ENCODE measurements at places on chromosomes 2 and 18.
A peak's percentile ranks its signal among the peaks of the same experiment; 100 is the strongest.

DNA sequence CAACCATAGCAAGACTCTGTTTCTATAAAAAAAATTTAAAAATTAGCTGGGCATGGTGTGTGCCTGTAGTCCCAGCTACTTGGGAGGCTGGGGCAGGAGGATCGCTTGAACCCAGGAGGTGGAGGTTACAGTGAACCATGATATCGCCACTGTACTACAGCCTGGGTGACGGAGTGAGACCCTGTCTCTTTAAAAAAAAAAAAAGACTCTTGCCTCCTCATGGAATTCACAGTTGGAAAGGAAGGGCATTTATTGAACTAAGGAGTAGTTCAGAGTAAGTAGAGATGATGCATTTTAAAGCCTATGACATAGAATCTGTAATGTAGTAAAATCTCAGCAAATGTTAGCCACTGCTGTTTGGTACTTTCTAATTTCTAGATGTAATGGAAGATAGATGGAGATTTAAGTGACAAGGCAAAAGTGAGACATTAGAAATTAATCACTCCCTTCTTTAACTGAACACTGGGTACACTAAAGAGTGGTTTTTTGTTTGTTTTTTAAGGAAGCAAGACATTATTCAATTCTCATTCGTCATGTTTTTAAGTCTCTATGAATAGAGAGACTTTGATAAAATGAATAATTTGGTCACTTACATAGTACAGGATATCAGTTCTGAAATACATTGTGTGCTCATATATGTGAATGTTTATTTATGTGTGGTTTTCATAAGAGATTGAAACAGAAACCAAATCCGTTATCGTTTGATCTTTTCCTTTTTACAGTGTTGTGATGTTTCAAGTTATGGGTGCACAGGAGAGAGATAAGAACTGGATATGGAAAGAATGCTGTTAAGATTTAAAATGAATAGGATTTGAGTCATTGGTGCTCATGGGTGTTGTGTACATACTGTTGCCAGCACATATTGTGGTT, 186.1 kb upstream of the STON1 start:
- DNase-seq = peak; percentile 55

GRCh38 chr2:169775765-169776164, 22.9 kb upstream of the SSB start:
- peak; percentile 55 for DNase-seq

DNA sequence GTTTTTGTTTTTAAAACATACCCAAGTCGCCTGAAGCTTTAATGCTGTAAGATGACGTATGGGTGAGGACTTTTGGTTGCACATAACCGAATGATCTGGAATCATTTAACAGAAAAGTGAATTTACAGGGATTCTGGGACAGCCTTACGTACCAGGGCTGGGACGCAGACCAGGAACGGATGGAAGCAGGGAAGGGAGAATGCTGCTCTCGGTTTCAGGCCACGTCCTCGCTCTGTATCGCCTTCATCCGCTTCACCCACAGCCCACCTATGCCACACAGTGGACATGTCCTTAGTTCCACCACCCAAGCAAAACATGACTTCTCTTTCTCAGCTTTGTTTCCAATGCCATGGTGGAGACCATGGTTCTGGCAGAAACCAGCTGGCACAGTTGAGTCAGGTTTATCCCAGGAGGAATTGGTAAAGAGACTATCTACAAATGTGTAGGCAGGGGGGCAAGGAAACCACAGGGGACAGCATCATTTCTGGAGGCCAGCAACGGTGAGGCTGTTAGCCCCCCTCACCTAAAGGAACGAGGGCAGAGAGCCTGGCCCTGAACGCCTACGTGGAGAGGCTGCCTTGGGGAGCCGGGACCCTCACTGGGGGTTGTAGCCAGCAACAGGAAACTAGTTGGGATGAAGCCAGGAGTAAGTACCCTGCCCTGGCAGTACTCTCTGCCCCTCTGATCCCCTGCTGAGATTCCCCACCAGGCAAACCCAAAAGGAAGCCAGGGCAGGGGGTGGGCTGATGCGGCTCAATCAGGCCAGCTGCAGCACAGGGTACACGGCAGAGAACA, 132.5 kb downstream of the NDUFA10 start:
- no peak for DNase-seq

DNA sequence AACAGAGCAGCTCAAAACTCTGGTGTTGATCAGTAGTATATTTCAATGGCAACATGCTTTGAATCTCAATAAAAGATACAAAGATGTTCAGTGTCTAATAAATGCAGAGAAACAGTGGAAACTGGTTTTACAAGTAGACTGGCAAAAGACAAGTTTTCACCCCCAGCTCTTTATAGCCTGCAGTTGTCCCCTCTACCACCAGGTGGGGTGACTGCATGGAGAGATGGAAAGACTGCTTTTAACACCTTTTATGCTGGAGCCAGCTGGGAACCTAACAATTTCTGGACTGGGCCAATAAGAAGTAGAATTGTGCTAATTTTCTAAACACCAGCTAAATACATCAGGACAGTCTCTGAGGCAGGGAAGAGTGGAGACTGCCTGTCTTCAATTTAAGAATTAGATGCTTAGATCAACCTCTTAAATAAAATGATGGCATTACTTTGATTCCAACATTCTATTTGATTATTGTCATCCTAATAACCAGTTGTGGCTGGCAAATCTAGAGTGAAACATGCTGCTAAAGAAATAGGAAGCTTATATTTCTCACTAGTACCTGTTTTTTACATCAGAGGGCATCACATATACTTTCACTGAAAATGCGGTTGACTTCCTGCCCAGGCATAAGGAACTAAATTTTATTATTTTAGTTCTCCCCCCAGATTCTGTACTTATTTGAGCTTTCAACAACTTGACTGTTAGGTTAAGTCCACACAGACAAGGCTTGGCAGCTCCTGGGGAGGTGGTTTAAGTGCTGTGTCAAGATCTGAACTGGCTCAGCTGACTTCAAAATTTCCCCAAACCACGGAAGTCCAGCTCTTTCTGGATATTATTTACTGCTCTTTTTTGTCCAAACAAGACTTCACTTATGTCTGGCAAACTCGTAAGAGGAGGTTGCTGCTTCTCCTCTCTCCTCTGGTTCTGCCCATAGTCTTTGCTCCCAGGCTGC, 140.5 kb downstream of the TPGS2 start:
- peak; percentile 63 for DNase-seq

DNA sequence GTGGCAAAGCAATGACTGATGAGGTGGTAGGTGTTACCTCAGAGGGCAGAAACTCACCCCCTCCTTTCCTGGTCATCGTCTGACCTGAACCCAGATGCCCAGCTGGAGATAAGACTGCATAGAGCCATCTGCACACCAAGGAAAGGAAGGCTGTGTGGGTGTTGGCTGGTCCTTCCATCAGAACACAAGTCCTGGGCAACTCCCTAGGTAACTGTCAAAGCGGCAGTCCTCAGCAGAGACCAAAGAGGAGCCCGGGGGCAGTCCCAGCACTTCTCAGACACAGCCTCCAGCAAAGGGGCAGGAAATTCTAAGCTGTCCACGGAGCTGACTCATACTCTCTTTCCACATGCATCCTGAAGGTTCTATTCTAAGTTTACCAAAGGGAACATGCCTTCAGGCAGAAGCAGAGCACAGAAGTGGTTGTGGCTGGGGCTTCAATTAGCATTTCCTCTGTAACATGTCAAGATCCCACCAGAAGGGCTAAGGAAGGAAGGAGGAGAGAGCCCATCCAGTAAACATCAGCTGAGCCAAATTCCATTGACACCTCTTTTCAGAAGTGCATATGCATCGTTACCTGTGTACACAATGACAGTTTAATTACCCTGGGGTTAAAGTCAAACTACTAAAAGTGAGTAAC, 54.7 kb downstream of the SPRED2 start:
- DNase-seq = peak; percentile 83

GRCh38 chr18:9974279-9974915, 60.6 kb downstream of the VAPA start:
- no peak for DNase-seq
